ENCODE measurements at places on chromosomes 3 and 15. TPM values are rescaled to one million over a fixed set of nuclear protein-coding genes. Genes with fewer than 3 reads are reported as not detected.
A peak's percentile ranks its signal among the peaks of the same experiment; 100 is the strongest.

DNA sequence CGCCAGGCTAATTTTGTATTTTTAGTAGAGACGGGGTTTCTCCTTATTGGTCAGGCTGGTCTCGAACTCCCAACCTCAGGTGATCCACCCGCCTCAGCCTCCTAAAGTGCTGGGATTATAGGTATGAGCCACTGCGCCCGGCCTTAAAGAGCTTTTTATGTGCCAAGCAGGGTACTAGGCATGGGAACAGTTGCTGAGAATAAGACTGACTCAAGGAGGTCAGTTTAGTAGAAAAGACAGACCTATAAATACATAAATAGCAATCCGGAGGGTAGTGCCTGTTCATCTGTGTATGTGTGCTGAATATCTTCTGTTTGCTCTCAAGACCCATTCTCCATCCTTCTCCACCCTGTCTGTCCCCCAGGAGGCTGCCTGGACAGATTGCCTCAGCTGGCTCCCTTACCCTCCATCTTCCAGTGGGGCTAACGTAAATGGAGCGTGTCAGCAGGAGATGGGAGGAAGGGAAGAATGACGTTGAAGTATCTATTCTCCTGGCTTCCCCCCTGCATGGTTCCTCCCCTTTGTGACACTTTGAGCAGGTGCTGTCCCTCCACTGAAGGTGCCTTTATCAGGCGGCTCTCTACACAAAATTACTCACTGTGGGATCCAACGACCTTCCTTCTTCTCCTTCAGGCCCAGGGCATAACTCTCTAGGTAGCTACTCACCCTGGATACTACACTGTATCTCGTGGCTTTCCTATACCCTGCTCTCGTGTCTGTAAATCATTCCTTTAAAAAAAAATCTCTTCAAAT lies 31.1 kb downstream of the FBXO40 start:
- DNase-seq = peak; percentile 66

GRCh38 chr3:157581371-157581770 lies 78.2 kb upstream of the VEPH1 start:
- no peak for DNase-seq

- no peak for DNase-seq
These were observed 1.6 kb downstream of the NMD3 start for GRCh38 chr3:161222662-161223061.

DNA sequence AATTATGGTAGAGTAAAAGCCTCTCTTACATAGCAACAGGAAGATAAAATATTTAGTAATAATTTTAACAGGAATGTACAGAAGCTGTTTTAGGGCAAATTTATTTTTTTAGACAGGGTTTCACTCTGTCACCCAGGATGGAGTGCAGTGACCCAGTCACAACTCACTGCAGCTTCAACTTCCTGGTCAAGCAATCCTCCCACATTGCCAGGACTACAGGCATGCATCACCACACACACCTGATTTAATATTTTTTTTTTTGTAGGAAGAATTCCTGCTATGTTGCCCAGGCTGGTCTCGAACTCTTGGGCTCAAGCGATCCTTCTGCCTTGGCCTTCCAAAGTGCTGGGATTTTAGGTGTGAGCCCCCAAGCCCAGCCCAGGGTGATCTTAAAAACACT lies 61.1 kb downstream of the PCCB start:
- DNase-seq = no peak

DNA sequence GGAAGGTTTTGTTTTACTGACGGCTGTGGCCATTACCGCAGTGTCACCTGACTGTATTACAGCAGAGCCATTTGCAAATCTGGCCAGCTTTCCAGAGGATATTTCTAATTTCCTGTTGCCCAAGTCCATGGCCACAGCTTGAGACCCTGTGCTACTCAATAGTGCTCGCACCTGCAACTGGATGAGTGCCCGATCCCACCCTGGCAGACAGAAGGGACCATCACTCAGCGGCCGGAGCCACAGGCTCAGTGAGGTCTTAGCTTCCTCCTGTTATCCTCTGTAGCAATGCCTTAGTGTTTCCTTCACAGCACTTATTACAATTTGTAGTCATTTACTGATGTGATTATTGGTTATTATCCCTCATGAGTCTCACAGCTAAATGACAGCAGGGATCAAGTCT lies 184.8 kb downstream of the LRRN1 start:
- no peak for DNase-seq

GRCh38 chr3:4503050-4503449 lies 9.9 kb downstream of the ITPR1 start:
- DNase-seq = no peak

DNA sequence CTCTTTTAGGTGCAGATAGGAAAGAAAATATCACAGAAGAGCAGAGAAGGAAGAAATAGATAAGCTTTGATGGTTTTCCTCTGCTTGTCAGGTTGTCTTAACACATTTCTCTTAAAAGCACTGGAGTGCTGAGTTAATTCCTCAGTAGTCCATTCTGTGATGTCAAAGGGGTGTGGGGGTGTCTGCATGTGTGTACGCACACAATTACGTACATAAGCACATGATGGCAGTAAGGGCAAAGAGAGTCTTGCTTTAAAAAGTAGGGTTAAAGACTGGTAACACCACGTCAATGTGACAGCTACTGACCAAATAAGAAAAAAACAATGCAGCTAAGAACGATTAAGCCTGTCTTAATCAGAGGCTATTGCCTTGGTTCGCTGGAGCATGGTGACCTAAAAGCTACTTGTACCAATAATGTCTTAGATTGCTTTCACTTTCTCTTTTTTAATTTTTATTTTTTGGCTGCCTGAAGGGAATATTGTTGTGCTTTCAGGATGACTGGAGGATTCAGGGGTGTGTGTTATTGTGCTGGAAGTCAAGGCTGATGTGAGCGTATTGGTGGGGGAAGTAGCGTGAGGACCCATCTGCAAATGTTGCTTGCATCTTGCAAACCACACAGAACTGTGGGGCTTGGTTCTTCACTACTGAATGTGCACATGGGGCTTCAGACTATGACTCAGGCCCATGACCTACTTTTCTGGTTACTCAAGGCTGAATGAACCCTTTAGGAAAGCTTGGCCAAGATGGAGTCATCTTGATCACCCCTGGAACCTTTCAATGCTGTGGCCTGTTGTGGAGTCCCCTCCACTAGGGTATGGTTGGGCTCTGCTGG lies 417.8 kb upstream of the TPM1 start:
- DNase-seq = no peak

DNA sequence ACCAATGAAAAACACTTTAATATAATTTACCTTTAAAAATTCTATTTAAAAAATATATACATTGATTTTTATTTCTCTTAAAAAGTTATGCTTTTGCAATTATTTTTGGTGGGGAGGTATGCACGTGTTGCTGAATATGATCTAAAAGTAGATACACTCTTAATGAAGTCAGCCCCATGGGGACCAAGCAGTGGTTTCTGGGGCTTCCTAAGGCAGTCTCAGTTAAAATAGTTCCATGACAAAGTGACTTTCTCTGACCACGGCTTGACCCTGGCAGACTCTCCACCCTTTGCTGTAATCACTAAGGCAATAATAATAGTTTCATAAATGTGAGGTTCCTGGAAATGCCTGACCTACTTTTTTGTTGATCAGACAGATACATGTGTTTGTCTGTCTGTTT lies 50.4 kb downstream of the CCR4 start:
- no peak for DNase-seq

DNA sequence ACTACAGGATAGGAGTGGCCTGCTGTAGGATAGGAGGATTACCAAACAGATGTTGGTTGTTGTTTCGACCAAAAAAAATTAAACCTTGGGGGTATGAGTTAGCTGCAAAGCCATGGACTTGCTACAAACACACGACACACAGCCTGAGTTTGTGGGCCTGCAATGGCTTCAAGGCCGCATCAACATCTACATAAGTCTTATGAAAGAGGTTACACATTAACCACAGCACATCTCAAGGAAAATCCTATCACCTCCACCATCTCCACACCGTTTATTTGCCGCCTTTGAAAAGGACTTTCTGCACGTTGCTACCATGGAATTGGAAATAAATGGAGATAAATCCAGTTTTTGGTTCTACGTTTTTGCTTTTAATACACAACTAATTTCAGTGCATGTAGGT lies 23.0 kb downstream of the LRIG1 start:
- DNase-seq = no peak

DNA sequence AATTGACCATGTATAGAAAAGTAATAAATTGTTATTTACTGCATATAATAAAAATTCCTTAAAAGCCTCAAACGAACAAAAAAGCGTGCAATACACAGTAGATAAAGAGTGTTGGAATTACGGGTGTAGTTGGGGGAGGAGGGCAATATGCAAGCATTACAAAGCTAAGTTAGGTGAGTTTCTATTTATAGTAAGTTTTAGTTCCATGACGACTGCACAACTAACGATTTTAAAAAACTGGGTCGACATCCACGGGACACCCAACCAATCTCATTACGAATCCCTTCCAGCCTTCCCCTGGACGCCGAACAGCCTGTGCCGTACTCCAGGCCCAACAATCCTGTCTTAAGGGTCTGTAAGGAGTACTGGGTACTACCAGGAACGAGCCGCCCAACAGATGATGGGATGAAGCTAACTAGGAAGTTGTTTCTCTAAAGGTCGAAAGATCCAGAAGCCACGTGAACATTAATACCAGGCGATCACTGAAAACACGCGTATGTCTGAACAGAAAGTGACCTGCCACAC lies 677 bp downstream of the POLQ start:
- DNase-seq = no peak

DNA sequence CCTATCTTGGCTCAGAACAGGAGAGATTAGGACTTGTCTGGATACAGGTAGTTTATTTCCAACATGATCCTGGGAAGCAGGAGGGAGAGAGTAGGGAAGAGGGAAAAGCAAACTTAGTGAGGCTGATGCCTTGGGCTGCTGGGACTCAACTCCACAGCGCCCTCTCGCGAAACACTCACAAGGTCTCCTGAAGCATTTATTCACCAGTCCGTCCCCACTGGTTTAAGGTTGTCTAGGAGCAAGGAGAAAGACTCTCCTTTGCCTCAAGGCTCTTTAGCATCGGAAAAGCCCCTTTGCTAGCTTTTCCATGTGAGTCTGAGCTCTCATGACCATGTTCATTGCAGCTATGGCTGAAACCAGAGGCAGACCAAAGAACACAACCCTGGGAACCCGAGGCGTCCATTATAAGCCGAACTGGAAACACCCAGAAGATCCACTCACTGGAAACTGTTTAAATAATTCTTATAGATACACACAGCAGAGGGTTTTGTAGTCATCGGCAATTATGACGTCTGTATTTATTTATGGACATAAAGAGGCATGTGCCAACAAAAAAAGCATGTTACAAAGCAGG lies 244.5 kb downstream of the CD47 start:
- DNase-seq = peak; percentile 90

- no peak for DNase-seq
These were observed 618.6 kb downstream of the NLGN1 start for GRCh38 chr3:174016186-174016585.

DNA sequence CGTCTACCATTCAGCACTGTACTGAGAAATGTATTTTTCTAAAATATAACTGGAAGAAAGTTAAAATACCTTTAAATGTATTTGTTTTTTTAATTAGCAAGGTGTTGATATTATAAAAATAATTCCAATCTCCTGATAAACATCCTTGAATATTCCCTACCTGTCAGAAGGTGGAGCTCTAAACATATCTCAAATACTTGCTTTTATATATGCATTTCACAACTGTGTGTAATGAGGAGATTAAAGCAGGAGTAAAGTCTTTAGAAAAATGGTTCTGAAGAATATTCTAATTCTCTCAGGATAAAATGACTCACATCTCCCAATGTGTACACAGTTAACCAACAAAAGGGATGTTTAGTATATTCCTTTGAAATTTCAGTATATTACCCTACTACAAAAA lies 422.7 kb downstream of the PLCL2 start:
- no peak for DNase-seq

GRCh38 chr3:112327371-112327951 lies 5.5 kb upstream of the CD200 start:
- DNase-seq = no peak

DNA sequence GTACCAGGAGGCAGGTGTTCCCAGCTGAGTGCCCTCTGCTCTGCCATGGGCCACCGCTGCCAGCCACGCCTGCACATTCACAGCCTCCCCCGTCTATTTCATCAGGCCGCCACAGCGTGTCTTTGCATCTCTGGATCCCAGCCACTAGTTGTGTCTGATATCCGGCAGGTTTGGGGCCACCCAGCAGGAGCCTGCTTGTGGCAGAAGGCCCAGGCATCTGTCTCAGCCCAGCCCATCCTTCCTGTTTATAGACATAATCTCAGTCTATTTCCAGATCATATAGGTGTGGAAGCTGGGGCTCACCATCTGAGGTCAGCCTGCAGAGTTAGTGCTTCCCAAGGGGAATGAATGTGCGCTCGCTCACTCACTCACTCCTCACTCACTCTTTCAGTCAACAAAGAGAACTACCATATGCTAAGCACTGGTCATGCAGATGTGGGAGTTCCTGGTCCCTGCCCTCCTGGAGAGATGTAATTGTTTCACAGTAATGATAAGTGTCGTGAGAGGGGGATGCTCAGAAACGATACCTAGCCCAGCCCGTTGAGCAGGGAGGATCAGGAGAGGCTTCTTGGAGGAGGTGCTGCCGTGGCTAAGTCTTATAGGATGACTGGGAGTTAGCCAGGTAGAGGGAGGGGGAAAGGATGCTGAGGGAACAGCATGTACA lies 60.6 kb downstream of the FGD5 start:
- peak; percentile 88 for DNase-seq

DNA sequence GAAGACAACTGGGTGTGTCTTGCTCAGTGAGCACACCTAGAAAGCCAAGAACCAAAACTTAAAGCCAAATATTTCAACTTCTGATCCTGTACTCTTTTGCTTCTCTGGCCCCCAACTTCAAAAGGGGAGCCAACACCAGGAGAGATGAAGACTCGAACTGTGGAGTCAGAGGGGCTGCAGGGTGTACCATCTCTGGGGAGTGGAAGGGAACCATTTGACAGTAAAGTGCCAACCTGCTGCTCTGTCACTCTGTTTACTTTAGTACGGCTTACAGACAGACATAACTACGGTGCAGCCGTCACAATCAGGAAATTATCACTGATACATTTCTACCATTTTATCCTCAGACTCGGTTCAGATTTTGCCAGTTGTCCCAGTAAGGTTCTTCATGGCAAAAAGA lies 1.6 kb downstream of the FBXO22 start:
- DNase-seq = no peak

DNA sequence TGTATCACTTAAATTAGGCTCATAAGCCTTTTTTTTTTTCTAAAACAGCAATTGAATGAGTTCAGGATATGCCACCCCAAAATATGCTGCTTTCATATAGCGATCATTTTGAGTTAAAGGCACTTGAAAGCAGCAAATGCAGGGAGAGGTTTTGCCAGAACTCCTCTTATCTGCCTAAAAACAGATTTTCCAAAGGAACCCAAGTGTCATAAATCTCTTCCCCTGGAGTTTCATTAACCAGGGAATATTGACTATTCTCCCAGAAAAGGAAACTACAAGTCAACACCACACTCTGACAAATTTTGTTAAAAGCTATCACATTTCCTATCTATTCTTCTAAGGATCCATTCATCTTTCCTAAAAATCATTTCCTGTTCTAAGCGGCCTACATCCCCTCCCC lies 11.3 kb downstream of the DNAAF4 start:
- no peak for DNase-seq

Gene MUC20
- 1.0 TPM for total RNA-seq

Gene TEX55
- total RNA-seq = not detected

Gene TFRC
- 73.5 TPM for total RNA-seq

Gene ZPLD1
- 1.3 TPM for total RNA-seq

Gene STRA6
- not detected for total RNA-seq

Gene ARNT2
- total RNA-seq = 8.7 TPM

Gene MYL3
- 1.3 TPM for total RNA-seq

Gene GJD2
- total RNA-seq = not detected

Gene FANCD2OS
- not detected for total RNA-seq

Gene TMEM41A
- total RNA-seq = 30.1 TPM

All from lower leg skin (tissue), 4 donors.